ENCODE measurements at places on chromosomes 7 and 10. TPM values are rescaled to one million over a fixed set of nuclear protein-coding genes. Genes with fewer than 3 reads are reported as not detected.

ICA1 gene
- total RNA-seq = 18.3 TPM

PTTG1IP2 gene
- not detected for total RNA-seq

SYCE1 gene
- not detected for total RNA-seq

HDAC9 gene
- total RNA-seq = 33.4 TPM

CEP55 gene
- total RNA-seq = not detected

HOXA11 gene
- not detected for total RNA-seq

STX1A gene
- total RNA-seq = 13.1 TPM

DNA sequence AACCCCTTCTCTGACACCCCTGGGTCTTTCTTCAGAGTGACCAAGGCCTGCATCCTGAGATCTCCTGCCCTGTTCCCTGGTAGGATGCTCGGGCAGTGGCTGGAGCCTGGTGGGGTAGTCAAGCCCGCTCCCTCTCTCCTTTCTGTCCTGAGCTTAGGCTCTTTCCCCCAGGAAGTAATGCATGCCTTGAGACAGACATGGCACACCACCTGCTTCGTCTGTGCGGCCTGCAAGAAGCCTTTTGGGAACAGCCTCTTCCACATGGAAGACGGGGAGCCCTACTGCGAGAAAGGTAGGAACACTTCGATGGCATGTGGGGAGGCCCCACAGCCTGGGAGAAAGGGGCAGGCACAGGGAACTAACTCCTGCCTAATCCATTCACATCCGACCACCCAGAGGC is 37.9 kb upstream of the BMPR1A start:
- no peak for DNase-seq

GRCh38 chr7:131424219-131424822 is 96.6 kb downstream of the MKLN1 start:
- no peak for DNase-seq

DNA sequence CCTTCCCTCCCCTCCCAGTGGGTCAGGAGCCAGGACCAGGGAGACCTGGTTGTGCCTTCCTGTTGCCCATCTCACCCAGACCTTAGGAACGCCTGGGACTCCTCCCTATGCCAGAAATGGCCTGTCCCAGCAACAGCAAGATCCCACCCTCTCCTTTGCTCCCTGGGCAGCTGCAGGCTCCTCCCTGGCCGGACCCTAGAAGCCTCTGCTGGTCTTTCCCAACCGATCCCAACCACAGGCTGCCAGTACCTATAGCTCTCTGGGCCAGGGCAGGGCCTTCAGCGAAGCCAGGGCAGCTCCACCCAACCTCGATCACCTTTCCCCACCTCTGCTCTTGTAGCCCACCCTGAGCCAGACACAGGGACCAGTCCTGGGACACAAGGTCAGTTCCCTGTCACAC is 21.9 kb downstream of the LDB3 start:
- no peak for DNase-seq

DNA sequence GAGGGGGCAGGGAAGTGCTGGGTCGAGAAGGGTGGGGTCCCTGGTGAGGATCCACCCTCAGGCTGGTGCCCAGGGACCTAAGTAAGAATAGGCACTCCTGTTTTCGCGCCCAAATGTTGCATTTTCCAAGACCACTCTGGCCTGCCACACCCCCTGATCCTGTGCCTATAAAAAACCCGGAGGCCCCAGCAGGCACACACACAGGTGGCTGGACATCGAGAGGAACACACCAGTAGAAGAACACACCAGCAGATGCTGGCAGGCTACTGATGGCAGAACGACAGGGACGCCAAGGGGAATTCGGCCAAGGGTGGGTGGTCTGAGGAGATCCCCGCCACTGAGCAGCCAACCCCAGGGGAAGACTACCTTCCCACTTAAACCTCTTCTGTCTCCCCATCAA is 633.9 kb upstream of the POT1 start:
- DNase-seq = no peak

GRCh38 chr7:111763221-111763801 is 201.0 kb upstream of the IMMP2L start:
- no peak for DNase-seq

GRCh38 chr10:74748468-74749031 is 77.8 kb upstream of the KAT6B start:
- DNase-seq = no peak

DNA sequence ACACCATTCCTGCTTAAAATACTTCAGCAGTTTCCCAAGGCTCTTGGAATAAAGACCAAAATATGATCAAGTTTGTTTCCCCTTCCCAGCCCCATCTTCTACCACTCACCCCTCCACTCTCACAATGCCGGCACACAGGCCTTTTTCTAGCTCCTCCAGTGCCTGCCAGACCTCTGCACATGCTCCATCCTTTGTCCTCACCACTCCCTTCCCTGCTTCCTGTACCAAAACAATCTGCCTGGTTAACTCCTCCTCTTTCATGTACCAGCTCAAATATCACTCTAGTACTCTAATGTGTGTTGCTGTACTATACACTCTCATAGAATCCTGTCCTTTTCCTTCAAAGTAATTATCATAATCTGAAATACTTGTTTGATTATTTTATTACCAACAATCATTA is 19.4 kb downstream of the SCRN1 start:
- no peak for DNase-seq

DNA sequence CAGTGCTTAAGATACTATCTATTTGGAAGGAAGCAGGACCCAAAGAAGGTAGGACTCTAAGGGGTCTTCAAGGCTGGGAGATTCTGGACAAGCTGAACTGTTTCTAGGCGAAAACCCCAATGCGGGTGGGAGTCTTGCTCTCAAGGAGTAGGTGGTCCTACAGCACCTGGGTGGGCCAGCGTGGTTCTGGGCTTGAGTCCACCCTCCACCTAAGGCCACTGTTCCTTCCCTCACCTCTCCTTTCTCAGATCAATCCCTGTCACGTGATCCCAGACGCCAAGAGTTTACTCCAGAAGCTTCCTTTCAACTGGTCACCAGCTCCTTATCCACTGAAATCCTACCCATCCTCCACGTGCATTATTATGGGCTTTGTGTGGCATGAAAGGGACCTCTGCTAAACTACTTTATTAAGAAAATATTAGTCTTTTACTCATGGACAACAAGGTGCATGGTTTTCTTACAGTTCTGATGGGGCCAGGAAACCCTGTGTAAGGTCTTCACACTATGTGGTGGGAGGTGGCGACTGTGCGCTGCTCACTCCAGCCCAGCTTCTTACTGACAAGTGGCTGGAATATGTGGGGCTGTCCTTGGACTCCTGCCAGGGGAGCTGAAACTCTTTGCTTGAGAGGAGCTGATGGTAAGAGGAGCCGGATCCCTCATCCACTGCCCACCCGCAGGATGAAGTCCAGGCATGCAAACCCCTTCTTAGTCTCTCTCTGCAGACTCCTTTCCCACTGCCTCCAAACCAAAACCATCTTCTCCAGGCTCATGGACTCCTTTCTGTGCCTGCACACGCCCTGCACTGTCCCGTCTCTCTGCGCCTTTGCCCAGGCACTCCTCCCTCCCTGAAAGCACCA is 1.6 kb downstream of the ZNF746 start:
- no peak for DNase-seq

DNA sequence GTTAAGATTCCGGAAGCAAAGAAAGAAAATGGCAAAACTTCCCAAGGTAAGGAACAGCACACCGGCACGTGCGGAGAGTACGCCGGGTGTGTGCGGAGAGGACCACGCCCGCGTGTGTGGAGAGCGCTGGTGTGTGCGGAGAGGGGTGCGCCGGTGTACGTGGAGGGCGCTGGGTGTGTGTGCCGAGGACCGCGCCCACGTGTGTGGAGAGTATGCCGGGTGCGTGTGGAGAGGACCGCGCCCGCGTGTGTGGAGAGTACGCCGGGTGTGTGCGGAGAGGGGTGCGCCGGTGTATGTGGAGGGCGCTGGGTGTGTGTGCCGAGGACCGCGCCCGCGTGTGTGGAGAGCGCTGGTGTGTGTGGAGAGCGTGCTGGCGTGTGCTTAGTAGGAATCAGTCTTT is 48.6 kb upstream of the DPYSL4 start:
- no peak for DNase-seq

DNA sequence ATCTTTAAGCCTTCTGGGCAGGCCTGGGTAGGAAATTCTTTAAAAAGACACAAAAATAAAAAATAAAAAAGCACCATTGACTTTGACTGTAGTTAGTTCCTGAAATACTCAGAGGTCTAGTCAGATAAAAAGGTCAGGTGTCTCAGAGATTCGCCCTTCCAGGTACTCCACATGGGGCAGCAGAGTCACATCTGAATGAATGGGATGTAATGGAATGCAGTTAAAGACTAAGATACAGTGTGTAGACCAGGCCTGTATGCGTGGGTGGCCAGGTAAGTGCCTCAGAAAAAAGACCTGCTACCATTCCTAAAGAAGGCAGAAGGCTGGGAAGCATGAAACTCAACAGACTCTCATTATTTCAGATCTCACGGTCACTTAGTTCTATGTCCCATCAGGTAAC is 68.6 kb upstream of the SEM1 start:
- no peak for DNase-seq

- DNase-seq = no peak
Measured at GRCh38 chr10:103510046-103510685, 16.7 kb downstream of the NEURL1 start.

- no peak for DNase-seq
Measured at GRCh38 chr10:98472196-98472595, 25.5 kb upstream of the HPS1 start.

GRCh38 chr7:40299097-40299496 is 164.3 kb downstream of the SUGCT start:
- no peak for DNase-seq

GRCh38 chr7:45524445-45524844 is 49.7 kb upstream of the ADCY1 start:
- DNase-seq = no peak

GRCh38 chr10:14605231-14605925 is 169.3 kb downstream of the FAM107B start:
- no peak for DNase-seq

- no peak for DNase-seq
Measured at GRCh38 chr10:73901261-73901660, 9.7 kb upstream of the PLAU start.

DNA sequence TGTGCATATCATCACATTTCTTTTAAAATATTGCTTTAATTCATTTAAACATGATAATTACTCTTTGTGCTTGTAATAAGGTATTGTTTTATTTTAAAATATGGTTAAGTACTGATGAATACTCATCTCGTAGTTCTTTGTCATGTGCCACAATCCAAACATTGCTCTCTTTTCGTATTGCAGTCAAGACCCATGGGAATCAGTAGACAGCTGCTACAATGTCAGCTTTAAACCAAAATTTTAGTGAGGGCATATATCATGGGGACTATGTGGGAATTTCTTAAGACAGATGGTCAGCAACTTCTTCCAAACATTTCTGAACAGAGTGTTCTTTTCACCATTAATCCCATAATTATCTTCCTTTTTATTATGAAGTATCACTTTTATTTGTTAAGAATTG is 77.2 kb upstream of the FZD1 start:
- no peak for DNase-seq

DNA sequence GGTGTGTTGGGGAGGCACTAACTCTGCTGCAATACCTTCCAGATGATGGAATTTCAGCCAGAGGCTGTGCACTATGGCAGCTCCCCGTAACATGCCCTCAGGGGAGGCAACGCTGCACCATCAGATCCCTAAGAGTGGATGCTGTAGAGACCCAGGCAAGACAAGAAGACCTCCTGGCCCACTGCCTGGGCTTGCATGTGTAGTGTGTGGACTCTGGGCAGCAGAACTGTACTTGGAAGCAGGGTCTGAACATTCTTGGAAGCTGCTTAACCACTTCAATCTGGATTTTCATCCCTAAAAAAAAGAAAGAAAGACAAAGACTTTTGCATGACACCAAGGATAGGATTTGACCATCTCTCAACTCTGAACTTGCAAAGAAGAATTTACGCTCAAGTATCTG is 297.5 kb upstream of the NRP1 start:
- DNase-seq = no peak

DNA sequence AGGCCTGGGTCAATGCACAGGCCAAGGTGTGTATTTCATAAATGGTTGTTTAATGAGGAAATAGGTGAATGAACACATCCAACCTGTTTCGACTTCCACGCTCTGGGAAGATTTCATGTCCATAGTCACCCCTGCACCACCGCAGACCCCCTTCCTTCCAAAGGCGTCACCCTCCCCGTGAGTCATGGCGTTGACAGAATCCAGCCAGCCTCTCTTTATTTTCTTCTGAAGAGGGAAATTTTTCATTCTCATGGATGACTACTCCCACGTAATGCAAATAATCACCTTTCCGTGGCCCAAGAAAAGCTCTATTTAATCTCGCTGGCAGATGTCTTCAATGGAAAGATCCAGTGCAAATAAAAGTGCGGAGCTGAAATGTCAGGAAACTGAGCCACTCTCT is 75.3 kb upstream of the FOXK1 start:
- peak; percentile 33 for DNase-seq
